Neuronal stem cell (in vitro differentiated cells): ENCODE measurements at places on chromosomes 13 and 19.

DNA sequence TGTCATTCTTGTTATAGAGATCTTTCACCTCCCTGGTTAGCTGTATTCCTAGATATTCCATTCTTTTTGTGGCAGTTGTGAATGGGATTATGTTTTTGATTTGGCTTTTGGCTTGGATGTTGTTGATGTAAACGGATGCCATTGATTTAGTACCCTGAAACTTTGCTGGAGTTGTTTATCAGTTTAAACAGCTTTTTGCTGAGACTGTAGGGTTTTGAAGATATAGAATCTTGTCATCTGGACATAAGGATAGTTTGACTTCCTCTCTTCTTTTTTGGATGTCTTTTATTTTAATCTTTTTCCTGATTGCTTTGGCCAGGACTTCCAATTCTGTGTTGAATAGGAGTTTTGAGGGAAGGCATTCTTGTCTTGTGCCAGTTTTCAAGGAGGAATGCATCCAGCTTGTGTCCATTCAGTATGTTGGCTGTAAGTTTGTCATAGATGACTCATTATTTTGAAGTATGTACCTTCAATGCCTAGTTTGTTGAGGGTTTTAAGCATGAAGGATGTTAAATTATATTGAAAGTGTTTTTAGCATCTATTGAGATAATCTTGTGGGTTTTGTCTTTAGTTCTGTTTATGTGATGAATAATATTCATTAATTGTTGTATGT, 16.8 kb downstream of the ZNF431 start:
- no peak for DNase-seq

DNA sequence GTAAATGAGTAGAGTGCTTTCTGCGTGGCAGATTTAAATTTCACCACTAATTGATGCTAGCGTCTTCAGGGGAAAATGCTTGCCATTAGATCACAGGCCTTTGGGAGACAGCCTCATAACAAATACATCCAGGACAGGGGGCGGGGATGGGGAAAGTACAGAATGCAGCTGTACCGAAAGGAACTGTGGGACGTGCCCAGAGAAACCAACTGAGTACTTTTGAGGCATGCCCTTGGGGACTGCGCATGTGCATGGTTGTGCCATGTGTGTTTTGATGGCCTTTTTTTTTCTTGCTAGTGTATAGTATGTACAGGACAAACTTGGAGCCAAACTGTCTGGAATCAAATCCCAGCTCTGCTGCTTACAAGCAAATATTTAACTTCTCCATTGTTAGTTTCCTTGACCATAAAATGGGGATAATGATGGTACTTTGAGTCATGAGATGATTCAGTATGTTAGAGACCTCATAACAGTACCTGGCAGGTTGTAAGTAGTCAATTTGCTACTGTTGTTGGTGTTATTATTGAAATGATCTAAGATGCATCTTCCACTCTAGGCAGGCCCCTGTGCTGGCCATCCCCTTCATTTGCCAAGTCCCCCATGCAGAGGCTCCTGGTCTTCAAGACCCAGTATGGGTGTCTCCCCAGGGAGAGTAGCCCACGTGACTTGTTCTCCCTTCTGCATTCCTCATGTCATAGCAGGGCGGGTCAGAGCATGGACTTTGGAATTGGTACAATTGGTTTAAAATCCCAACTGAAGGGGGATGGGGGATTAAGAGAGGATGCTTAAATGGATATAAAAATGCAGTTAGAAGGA, 68.3 kb upstream of the NPAS1 start:
- DNase-seq, result no peak

GRCh38 chr13:33072759-33073158, 56.5 kb downstream of the KL start:
- DNase-seq, result no peak

DNA sequence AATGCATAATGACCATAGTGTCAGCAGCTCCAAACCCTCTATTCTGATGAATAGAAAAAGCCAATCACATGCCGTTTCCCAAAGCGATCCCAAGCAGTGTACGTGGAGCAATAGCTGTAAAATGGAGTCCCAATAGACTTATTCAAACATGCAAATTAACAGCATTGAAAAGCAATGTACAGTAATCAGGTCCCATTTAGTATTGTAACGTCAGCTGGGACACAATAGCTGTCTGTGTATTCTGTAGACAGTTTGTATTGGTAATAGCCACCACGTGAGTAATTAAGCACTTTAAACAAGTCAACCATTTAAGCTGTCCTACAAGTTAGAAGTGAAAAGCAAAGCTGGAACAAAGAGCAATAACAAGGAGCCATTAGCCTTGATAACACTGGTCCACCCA, 698.2 kb downstream of the PCDH17 start:
- DNase-seq, result no peak

GRCh38 chr19:5126498-5127223, 157.7 kb downstream of the KDM4B start:
- no peak for DNase-seq

- no peak for DNase-seq
These were observed 1.0 kb downstream of the C19orf73 start for GRCh38 chr19:49117677-49118564.

- DNase-seq, result peak; percentile 91
These were observed 2.5 kb downstream of the PRR12 start for GRCh38 chr19:49593233-49594113.

DNA sequence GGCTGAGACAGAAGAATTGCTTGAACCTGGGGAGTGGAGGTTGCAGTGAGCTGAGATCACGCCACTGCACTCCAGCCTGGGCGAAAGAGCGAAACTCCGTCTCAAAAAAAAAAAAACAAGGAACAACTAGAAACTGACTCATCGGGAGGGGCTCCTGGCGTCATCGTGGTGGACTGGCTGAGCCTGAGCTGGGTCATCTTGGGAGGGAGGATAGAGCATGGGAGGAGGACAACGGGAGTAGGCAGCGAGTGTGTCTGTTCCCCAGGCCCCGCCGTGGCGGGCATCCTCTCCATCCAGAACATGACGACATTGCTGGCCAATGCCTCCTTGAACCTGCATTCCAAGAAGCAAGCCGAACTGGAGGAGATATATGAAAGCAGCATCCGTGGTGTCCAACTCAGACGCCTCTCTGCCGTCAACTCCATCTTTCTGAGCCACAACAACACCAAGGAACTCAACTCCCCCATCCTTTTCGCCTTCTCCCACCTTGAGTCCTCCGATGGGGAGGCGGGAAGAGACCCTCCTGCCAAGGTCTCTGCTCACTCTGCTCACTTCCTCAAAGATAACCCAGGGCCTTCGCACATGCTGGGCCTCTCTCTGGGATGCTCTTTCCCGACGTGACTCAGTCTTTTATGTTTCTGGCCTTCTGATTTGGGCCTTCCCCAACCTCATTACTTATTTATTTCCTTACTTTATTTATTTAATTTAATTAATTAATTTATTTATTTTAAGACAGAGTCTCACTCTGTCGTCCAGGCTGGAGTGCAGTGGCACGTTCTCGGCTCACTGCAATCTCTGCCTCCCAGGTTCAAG, 16.6 kb downstream of the DDX39A start:
- no peak for DNase-seq

DNA sequence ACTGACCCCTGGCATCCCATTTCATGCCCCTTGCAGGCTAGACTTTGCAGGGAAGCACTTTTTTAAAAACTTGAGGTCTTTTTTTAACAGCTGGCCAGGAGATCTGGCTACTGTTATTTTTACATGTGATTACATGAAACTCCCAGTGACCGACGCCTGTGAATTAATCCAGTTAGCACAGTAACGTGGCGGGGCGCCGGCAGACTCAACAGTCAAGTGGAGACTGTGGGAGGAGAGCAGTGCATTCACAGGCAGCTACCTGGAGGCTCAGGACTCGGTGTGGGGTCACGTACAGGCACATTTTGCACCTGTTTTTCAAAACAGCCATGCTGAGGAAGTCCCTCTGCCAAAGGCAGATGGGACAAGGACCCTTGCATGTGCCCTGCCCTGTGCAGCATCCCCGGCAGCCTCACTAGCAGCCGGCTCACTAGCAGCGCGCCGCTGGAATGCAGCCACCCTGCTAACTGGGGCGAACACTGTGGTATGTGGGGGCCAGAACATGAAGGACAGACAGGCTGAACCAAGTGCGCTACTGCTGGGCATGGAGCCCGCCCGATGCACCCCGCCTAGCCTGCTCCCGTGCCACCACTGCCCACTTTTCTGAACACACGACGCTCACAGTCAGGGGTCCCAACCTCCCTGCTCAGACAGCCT, 18.7 kb downstream of the CAPS start:
- no peak for DNase-seq

GRCh38 chr13:63041640-63042414, 1626.2 kb upstream of the PCDH20 start:
- DNase-seq, result no peak

- no peak for DNase-seq
These were observed 429.1 kb downstream of the ITGBL1 start for GRCh38 chr13:101881593-101881992.

GRCh38 chr19:39805104-39805503, 26.4 kb downstream of the LEUTX start:
- no peak for DNase-seq

- DNase-seq, result no peak
These were observed 4.1 kb downstream of the ACP4 start for GRCh38 chr19:50794074-50794875.

DNA sequence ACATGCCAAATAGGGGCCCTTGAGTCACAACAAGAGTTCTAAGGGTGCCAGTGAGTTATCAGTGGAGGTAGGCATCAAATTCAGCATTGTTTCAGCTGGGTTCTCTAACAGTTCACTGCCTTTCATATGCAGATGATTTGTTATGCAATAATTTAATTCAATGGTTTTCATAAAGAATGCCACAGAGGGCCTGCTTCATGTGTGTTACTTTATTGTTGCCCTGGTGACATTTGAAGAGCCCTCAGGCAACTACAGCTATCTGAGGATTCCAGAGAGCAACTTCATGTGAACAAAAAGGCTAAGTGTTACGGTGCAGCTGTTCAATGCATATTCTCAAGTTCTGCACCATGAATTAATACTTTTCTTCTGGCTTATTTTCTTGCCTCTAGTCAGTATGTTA, 43.1 kb upstream of the STARD13 start:
- DNase-seq, result no peak

DNA sequence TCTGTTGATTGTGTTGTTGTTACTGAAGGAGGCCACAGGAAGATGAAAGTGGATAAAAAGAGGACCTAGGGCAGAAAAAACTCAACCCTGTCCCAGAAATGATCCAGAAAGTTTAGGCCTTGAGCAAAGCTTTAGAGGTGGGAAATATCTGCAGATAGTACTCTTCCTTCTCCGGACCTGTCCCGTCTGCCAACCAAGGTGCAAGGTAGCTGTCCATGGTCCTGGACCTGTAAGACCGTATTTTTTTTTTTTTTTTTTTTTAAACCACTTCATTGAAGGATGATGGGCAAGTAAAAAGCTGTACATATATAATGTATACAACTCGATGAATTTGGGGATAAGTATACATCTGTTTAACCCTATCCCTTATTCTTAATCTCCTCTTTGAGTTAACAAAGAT, 225.9 kb downstream of the OLFM4 start:
- no peak for DNase-seq

DNA sequence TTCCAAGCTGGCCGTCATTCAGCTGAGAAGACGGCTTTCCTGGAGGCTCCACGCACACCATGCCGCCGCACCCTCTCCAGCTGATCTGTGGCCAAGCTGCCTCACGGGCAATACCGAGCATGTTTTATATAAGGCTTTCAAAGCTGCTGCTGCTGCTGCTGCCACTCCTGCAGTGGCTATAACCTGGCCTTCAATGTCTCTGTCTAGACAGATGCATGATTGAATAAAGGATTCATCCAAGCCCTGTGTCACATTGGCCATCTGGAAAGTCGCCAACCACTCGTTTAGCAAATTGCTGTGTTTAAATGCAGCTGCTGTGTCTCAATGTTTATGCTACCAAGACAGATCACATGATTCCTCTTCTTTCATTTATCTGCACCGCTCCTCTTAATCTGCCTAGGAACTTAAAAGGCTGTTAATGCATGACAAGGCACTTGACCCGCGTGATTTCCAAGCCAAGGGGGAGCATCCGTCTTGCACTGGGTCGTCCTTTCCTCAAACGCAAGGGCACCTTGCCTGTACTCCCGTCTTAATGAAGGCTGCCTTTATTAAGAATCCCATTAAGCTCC, 114.3 kb downstream of the TEX26 start:
- DNase-seq, result no peak

DNA sequence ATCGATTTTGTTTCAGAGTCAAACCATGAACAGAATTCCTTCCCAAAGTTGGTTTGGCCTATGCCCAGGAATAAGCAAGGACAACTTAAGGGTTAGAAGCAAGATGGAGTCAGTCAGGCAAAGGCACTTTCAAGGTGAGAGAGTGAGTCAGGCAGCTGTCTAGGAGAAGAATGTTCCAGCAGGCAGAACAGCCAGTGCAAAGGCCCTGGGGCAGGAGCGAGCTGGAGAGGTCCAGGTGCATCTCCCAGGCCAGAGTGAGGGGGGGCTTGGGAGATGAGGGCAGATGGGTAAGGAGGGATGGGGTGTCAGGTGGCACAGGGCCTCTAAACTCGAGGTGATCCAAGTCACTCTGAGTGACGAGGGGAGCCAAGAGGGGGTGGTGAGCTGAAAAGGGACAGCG, 9.2 kb upstream of the GRWD1 start:
- DNase-seq, result no peak

DNA sequence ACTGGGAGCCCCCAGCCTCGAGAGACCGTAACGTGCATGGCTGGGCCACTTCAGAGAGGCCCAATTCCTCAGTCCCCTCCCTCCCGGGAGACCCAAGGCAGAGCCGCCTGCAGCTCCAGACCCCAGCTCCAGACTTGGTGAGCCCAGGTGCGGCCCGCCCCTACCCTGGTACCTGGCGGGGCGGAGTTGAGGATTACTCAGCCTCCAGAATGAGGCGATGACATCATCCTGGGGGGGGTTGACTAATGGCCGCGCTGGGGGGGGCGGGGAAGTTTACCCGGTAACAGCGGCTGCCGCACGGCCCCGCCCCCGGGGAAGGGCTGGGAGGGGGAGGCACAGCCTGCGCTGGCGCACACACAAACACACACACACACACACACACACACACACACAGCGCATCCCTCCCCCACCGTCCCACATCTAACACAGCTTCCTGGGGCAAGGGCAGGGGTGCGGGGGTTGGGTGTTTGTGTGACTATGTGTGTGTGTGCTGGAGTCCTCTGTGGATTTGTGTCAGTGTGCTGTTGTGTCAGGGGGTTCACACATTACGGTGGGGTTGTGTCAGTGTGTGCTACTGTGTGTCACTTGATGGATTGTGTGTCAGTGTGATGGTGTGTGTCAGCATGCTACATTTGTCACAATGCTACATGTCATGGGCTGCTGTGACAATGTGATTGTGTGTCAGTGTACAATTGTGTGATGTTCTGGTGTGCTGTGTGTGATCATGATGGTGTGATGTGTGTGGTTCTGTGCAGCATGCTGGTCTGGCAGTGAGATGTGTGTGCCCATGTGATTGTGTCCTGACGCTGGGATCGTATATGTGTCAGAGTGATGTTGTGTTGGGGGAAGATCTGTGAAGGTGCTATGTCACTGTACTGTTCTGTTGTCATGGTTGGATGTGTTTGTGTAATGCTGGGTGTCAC, 10.3 kb upstream of the BBC3 start:
- no peak for DNase-seq

GRCh38 chr13:35744566-35745178, 268.2 kb upstream of the MAB21L1 start:
- DNase-seq, result no peak

- DNase-seq, result no peak
These were observed 3.0 kb downstream of the DHX34 start for GRCh38 chr19:47352095-47352494.
